ENCODE measurements at places on chromosomes 2 and 18.

DNA sequence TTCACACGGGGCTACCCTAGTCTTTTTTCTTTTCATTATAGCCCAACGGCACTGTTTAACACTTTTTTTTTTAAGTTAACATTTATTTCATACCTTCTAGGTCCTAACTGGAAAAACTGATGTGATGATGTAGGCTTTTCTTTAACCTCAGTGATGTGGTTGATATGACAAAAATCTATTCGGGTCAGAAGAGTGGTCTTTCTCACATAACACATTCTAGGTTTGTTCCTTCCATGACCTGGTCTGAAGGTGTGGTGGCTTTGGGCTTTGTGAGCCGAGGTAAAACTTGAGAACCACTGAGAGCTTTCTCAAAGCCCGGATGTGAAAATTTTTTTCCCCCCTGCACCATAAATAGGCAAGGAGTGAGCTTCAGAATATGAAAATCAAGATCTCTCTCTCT, 44.2 kb downstream of the GPD2 start:
- no peak for DNase-seq

DNA sequence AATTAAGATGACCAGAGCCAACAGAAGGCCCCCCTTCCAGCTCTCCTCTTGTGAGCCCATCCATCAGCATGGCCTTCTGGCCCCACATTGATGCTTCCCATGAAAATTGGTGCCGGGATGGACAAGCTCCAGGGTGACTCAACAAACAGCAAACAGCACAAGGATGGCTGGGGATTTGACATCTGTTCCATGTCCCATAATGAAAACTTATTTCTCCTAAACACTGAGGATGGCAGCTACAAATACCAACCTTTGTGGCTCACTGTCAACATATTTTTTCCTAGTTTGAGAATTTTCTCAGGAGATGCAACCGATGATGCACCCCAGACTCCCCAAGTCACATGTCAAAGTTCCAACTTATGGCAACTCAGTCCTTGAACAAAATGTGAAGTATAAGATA, 169.6 kb upstream of the SIX2 start:
- no peak for DNase-seq

- no peak for DNase-seq
These were observed 576 bp downstream of the NYAP2 start for GRCh38 chr2:225400060-225400511.

GRCh38 chr2:86022661-86023365, 82.9 kb downstream of the POLR1A start:
- DNase-seq = no peak

DNA sequence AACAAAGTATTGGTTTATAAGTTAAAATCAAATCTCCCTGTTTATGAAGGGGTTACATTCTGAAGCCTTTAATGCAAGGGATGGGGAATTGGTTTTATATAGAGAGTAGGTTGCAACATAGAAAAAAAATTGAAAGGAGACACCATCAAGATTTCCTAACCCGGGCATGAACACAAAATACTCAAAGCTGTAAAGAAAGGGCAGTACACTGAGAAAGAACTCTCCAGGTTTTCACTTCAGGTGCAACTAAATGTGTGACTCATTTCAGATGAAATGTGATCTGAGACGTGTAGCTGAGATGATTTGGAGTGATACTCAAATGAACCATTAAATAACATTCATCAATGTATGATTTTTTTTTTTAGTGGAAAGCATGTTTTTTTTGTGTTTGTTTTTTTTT, 43.6 kb downstream of the SANBR start:
- DNase-seq = no peak

Data from activated CD4-positive, alpha-beta T cell treated with anti-CD3 and anti-CD28 coated beads, Interleukin-2, amount 50 U/mL, for 24 hours (primary cell).